ENCODE measurements at places on chromosomes 1 and 21. TPM values are rescaled to one million over a fixed set of nuclear protein-coding genes. Genes with fewer than 3 reads are reported as not detected.

Gene PRR9
- total RNA-seq, result 0.23 TPM

Gene RNF187
- total RNA-seq, result 102 TPM

Gene KIF26B
- total RNA-seq, result 27.0 TPM

Gene LRRC71
- total RNA-seq, result not detected
